ENCODE measurements at places on chromosomes 4 and X.

DNA sequence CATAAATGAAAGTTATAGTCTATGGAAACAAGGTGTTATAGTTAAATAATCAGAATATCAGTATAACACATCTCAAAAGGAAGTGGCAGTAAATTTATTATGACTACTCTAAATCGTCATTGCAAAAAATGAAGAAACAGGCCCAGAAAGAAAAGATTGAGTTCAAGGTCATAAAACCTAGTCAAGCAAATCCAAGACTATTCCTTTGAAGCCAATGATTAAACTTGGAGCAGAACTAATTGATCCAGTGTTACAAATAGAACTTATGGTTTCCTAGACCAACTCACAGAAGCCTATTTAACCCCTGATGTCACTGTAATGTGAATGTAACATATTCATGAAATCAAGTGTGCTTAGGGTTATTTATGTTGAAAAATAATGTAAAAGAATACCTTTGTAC lies 1.9 kb downstream of the FAM199X start:
- no peak for DNase-seq

GRCh38 chr4:77950203-77950602 lies 87.6 kb downstream of the MRPL1 start:
- no peak for DNase-seq

- no peak for DNase-seq
Measured at GRCh38 chrX:115345615-115346014, 56.1 kb downstream of the LUZP4 start.

- DNase-seq, result no peak
Measured at GRCh38 chr4:151581570-151581969, 172.6 kb downstream of the FHIP1A start.

- DNase-seq, result peak; percentile 34
Measured at GRCh38 chr4:185839194-185839712, 27.3 kb upstream of the SORBS2 start.

GRCh38 chr4:141028024-141028529 lies 105.2 kb downstream of the RNF150 start:
- DNase-seq, result no peak

DNA sequence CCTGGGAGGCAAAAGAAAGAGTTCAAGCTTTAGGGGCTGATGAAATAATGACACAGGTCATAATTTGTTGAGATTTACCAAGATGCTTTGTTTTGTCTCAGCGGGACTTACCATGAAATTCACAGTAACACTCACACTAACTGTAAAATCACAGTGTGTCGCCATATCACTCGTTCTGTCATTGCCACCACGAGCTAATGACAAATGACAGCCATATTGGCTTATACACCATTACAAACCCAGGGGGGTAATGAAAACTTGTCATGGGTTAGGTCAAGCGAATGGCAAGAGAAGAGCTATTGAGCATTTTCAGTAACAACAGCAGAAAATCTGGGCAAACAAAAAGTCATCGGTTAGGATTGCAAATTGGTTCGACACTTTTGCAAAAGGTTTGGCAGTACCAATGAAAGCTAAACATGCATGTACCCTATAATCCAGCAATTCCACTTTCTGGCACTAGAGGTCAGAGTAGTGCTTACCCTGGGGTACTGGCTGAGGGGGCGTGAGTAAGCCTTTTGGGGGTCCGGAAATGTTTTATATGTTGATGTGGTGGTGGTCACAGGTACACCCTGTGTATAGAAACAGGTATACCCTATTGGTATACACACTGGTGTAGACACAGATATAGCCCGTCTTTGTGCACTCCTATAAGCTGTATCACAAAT lies 83.9 kb upstream of the RAI2 start:
- DNase-seq, result peak; percentile 37

GRCh38 chr4:129111919-129112318 lies 16.0 kb downstream of the C4orf33 start:
- DNase-seq, result no peak

DNA sequence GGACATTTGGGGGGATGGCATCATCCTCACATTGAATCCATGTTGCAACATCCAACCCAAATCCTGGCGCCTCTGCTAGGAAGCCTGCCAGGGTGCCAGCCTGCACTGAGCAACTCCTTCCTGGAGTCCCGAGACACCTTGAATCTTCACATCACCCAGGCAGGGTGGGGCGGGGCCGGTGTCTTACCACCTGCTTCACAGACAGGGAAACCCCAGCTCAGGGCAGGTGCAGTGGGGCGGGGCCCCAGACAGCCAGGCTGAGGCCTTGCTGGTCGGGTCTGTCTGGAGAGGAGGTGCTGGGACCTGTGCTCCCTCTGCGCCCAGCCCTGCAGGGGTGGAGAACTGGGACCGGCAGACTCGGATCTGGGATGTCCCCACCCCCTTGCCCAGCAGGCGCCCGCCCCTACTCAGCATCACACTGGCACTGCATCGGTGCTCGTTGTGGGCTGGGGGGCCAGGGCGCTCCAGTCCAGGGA lies 31.5 kb upstream of the HTRA3 start:
- no peak for DNase-seq

GRCh38 chr4:101160792-101161592 lies 186.3 kb downstream of the PPP3CA start:
- DNase-seq, result no peak

- no peak for DNase-seq
Measured at GRCh38 chr4:6277935-6278800, 8.5 kb downstream of the WFS1 start.

- DNase-seq, result no peak
Measured at GRCh38 chr4:31408121-31408520, 688.0 kb downstream of the PCDH7 start.

DNA sequence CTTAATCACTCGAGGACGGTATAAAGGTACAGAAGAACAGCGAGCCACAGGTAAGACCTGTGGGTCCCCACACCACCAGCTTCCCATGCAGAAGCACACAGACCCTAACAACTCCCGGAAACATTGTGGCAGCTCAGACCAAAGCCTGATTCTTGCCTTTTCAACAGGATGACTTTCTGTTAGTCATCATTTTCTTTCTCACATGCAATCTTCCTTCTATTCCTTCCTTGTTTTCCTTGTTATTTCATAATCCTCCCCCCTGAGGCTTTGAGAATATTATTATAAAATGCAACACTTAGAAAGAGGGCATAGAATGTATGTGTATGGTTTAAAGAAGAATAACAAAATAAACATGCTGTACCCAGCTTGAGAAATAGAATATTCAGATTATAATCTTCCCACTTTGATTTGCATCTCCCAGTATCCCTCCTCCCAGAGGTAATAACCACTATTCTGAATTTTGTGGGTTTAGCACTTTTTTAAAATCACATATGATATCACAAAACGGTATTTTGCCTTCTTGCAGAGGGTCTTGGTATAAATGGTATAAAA lies 100.9 kb downstream of the FHDC1 start:
- DNase-seq, result no peak

DNA sequence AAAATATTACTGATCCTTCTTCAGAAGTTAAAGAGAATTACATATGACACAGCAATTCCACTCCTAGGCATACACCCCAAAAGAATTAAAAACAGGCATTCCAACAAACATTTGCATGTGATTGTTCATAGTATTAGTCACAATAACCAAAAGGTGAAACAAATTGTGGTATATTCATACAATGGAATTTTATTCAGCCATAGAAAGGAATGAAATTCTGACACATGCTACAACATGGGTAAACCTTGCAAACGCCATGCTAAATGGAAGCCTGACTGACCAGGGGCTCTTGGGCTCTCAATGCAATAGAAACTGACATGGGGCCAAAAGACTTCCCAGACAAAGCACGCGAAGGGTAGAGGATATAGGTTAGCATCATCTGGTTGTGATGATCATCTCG lies 62.1 kb upstream of the S100G start:
- no peak for DNase-seq

DNA sequence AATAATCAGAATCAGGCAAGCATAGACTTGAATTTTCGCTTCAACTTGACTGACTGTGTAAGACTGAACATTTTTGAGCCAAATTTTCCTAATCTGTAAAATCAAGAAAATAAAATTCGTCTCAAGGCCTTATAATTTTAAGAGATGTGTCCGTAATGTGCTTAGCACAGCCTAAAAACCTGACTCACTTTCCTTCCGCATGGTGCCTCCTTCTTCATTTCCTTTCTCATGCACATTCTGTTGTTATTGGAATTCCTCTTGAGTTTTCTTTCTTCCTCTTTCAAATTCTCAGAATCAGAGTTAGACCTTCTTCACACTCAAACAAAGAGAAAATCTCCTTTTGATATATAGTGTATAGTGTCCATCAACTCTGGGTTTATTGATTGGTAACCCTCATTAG lies 208.9 kb upstream of the SLIT2 start:
- DNase-seq, result no peak
